Muscle of leg (tissue), 16 donors: ENCODE measurements at places on chromosomes 2 and 18.

GRCh38 chr2:109058191-109058632 is 69.2 kb upstream of the EDAR start:
- DNase-seq: peak; percentile 21

DNA sequence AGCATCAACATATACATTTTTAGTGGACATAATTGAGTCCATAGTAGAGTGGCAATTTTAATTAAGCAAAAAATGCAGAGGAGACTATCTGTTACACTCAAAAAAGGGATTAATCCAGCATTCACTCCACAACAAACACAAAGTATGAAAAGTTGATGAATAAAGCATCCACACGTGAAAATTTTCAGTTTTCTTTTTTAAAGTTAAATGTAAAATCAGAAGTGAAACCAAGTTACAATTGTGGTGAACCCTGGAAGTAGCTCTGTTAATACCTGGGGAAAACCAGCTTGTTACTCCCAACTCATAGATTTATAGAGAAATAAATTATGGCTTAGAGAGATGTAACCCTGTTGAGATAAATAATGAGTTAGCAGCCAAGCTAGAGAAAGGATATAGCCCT is 807.8 kb downstream of the TRIB2 start:
- no peak for DNase-seq

GRCh38 chr18:2656981-2657512 is 1.5 kb downstream of the SMCHD1 start:
- no peak for DNase-seq

- peak; percentile 67 for DNase-seq
These were observed 7.7 kb downstream of the RASGRP3 start for GRCh38 chr2:33484042-33484621.
